Endothelial cell of umbilical vein (primary cell): ENCODE measurements at places on chromosomes 6 and 20. TPM values are rescaled to one million over a fixed set of nuclear protein-coding genes. Genes with fewer than 3 reads are reported as not detected.

PGM3 gene
- total RNA-seq, result 70.7 and 74.8 TPM in 2 replicates

PMEPA1 gene
- total RNA-seq, result 31.6 and 47.1 TPM in 2 replicates

HLA-DRB5 gene
- not detected in 2 replicates for total RNA-seq

PGBD1 gene
- total RNA-seq, result 9.6 and 10.1 TPM in 2 replicates

ZC3H12D gene
- total RNA-seq, result not detected in 2 replicates

BFSP1 gene
- total RNA-seq, result 3.7 and 5.2 TPM in 2 replicates

ANKRD66 gene
- not detected in 2 replicates for total RNA-seq
